Naive thymus-derived CD4-positive, alpha-beta T cell (primary cell): ENCODE measurements at places on chromosomes 2 and 18. TPM values are rescaled to one million over a fixed set of nuclear protein-coding genes. Genes with fewer than 3 reads are reported as not detected.
A peak's percentile ranks its signal among the peaks of the same experiment; 100 is the strongest.

DNA sequence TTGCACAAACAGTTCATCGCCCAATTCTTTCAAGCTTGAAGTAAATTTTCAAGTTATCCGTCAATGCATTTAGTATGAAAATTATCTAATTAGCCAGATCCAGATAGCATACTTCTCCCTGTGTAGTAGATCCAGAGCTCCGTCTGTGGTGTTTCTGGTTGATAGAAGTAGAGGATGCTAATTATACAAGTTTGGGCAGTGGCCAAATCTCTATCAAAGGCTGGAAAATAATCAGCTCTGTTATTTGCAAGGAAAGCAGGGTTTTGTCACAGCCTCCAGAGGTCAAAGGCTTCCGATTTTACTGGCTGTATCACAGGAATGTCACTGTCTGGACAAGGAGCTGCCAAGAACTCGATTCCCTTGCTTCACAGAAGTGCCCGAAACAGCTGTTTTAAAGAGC is 28.6 kb downstream of the LRRC30 start:
- H3K27me3 ChIP-seq = no peaks in the 10 kb centered on the region
- no peak overlapping the region for H3K27ac ChIP-seq
- no peak overlapping the region for H3K4me3 ChIP-seq
- DNase-seq = no peak
- no peaks in the 10 kb centered on the region for H3K4me1 ChIP-seq

The FEV gene
- total RNA-seq = not detected

The POTEJ gene
- not detected for total RNA-seq

DNA sequence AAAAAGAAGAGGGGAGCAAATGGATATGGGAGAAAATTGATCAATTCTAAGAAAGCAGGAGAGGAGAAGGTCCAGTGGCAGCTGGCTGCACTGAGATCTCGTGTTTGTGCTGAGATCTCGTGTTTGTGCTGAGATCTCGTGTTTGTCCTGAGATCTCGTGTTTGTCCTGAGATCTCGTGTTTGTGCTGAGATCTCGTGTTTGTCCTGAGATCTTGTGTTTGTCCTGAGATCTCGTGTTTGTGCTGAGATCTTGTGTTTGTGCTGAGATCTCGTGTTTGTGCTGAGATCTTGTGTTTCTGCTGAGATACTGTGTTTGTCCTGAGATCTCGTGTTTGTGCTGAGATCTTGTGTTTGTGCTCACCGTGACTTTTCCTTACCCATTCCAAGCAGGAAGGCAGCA is 254.4 kb downstream of the BCL2 start:
- no peak for DNase-seq
- H3K4me3 ChIP-seq = no peak overlapping the region
- no peaks in the 10 kb centered on the region for H3K27me3 ChIP-seq
- no peaks in the 10 kb centered on the region for H3K4me1 ChIP-seq
- H3K36me3 ChIP-seq = no peaks in the 10 kb centered on the region

DNA sequence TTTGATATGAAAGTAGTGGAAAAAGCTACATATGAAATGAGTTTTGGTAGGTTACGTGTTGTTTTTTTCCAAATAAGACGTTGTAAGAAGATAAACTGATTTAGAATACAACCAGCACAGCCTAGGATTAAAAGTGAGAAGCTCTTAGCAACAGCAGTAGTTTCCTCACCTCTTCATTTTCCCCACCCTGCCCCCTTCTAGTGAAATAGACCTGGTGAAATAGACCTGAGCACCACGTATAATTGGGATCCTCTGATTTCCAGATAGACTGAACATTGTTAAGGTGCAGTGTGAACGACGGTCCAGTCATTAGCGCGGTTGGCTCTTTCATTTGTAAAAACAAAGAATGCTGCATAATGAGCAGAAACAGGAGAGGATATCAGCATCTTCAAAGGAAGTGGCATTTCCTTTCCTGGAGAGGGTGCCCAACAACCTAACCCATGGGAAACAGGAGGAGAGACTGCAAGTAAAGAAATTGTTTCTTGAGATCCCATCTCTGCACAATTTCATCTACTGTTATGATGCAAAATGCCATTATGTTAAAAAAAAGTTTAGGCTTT is 114.3 kb downstream of the FIGN start:
- H3K27me3 ChIP-seq = no peaks in the 10 kb centered on the region
- H3K27ac ChIP-seq = no peak overlapping the region
- DNase-seq = no peak
- H3K4me3 ChIP-seq = no peak overlapping the region
- H3K4me1 ChIP-seq = no peaks in the 10 kb centered on the region
- H3K36me3 ChIP-seq = no peaks in the 10 kb centered on the region

DNA sequence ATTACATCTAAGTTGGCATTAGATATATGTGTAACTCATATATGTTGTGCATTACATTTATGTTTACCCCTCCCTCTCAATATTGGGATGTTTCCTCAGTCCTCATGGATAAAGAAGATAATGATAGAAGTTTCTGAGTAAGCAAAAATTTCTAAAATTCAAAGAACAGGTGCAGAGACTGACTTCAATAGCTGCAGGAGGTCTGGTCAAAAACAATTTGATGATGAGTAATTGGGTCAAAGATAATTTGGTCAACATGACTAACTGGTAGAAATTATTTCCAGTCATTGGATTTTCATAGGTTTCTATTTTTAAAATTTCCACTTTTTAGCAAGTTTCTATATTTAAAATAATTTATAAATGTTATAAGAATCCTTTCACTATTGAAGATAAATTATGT is 1130.9 kb upstream of the SLC39A10 start:
- no peak overlapping the region for H3K4me3 ChIP-seq
- no peaks in the 10 kb centered on the region for H3K4me1 ChIP-seq
- DNase-seq = no peak
- H3K27me3 ChIP-seq = no peaks in the 10 kb centered on the region

DNA sequence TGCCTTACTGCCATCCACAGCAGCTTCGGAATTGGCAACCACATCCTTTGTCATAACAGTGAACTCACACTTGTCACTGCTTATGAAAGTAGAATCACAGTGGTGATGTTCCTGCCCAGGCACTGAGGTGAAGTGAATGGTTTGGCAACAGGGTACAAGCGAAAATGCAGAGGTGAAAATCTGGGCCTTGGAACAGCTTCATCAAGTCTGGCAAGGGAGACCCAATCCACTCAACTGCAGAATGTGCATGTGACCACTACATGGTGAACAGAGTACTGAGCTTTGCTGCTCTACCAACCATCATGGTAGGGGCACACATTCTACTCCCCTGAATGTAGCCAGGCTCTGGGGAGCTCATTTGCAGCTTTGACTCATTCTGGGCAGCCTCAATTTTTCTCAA is 15.0 kb upstream of the SKA1 start:
- H3K36me3 ChIP-seq = no peaks in the 10 kb centered on the region
- no peaks in the 10 kb centered on the region for H3K27me3 ChIP-seq
- no peak overlapping the region for H3K4me3 ChIP-seq
- no peak for DNase-seq

DNA sequence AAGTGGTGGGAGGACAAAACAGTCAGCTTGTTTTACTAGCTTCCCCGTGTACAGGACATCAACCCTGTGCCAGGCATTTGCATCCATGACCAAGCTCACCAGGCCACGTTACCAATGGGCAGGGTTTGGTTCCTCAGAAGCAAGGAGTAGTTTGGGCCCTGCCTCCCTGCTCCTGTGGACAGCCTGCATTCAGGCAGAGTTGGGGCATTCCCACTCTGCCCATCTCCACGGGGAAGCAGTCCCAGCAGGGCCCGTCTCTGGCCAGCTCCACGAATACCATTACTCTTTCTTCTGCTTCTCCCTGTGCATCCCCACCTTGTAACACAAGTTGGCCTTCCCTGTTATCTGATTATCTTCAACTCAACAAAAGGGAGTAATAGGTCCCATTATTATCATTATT is 54.0 kb upstream of the RIOK3 start:
- DNase-seq = no peak
- no peak overlapping the region for H3K27ac ChIP-seq
- H3K4me1 ChIP-seq = peaks cover 10% of the 10 kb centered on the region

GRCh38 chr18:25533218-25533617 is 181.3 kb upstream of the ZNF521 start:
- no peak for DNase-seq
- H3K36me3 ChIP-seq = no peaks in the 10 kb centered on the region
- no peak overlapping the region for H3K27ac ChIP-seq
- no peaks in the 10 kb centered on the region for H3K27me3 ChIP-seq

DNA sequence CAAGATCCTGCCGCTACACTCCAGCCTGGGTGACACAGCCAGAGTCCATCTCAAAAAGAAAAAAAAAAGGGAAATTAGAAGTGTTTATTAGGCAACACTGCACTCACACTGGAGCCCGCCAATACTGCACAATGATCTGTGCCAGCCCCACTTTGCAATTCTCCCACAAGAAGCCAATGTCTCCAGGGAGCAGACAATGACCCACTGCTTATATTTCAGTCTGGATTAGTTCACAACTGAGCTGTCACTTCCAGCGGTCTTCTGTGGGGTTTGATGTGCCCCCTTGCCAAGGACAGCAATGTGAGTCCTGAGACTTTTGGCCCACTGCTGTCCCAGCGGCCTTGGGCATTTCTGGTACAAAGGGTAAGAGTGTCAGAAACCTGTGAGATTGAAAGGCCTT is 85.6 kb upstream of the PPM1B start:
- no peaks in the 10 kb centered on the region for H3K36me3 ChIP-seq
- peaks cover 9% of the 10 kb centered on the region for H3K4me1 ChIP-seq
- no peaks in the 10 kb centered on the region for H3K27me3 ChIP-seq
- DNase-seq = no peak
- no peak overlapping the region for H3K4me3 ChIP-seq
- H3K27ac ChIP-seq = no peak overlapping the region

GRCh38 chr18:21069468-21069867 is 42.1 kb downstream of the ROCK1 start:
- H3K4me1 ChIP-seq = peaks cover 9% of the 10 kb centered on the region
- H3K27me3 ChIP-seq = no peaks in the 10 kb centered on the region
- H3K4me3 ChIP-seq = no peak overlapping the region
- DNase-seq = no peak

- DNase-seq = no peak
- H3K27ac ChIP-seq = peak overlapping the region; percentile 65
- peaks cover 91% of the 10 kb centered on the region for H3K4me1 ChIP-seq
Measured at GRCh38 chr2:174587579-174587978, 10.0 kb downstream of the WIPF1 start.

DNA sequence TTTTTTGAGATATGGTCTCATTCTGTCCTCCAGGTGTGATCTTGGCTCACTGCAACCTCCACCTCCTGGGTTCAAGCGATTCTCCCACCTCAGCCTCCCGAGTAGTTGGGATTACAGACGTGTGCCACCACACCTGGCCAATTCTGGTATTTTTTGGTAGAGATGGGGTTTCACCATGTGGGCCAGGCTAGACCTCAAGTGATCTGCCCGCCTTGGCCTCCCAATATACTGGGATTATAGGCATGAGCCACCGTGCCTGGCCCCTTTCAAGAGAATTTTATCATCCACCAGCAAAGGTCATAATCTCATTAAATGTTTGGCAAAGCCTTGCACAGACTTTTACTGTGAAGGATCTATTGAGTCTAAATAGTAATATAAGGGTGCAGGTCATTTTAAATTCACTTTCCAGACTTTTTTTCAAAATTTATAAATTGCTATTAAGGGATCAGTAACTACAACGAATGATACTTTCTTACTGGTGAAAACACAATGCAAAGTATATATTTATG is 2.5 kb downstream of the HADHA start:
- DNase-seq = no peak
- H3K4me3 ChIP-seq = no peak overlapping the region
- H3K27me3 ChIP-seq = no peaks in the 10 kb centered on the region
- no peak overlapping the region for H3K27ac ChIP-seq

- H3K27me3 ChIP-seq = no peaks in the 10 kb centered on the region
- H3K36me3 ChIP-seq = no peaks in the 10 kb centered on the region
- H3K4me1 ChIP-seq = no peaks in the 10 kb centered on the region
- H3K27ac ChIP-seq = no peak overlapping the region
- no peak overlapping the region for H3K4me3 ChIP-seq
Measured at GRCh38 chr18:9901377-9901776, 12.4 kb upstream of the VAPA start.

The SERPINB3 gene
- total RNA-seq = not detected in 2 replicates

GRCh38 chr2:104597942-104598341 is 256.0 kb upstream of the POU3F3 start:
- DNase-seq = no peak
- no peaks in the 10 kb centered on the region for H3K36me3 ChIP-seq
- H3K4me3 ChIP-seq = no peak overlapping the region
